ENCODE measurements at places on chromosomes 16 and 17.

DNA sequence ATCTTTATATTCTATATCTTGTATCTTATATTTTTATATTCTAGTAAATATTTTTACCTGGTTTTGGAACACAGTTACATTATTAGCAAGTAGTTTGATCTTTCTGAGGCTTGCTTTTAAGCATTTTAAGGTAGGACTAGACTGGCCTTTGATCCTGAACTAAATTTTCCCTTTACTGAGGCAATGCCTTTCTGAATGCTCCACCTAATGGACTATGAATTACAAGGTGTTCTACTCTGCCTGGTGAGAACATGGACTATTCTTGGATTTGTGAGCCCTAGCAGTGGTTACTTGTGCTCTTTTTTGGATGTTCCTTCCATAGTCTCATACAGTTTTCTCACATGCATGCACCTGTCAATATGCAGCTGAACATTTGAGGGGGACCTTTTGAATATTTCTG is 32.5 kb upstream of the SMIM36 start:
- DNase-seq: no peak

DNA sequence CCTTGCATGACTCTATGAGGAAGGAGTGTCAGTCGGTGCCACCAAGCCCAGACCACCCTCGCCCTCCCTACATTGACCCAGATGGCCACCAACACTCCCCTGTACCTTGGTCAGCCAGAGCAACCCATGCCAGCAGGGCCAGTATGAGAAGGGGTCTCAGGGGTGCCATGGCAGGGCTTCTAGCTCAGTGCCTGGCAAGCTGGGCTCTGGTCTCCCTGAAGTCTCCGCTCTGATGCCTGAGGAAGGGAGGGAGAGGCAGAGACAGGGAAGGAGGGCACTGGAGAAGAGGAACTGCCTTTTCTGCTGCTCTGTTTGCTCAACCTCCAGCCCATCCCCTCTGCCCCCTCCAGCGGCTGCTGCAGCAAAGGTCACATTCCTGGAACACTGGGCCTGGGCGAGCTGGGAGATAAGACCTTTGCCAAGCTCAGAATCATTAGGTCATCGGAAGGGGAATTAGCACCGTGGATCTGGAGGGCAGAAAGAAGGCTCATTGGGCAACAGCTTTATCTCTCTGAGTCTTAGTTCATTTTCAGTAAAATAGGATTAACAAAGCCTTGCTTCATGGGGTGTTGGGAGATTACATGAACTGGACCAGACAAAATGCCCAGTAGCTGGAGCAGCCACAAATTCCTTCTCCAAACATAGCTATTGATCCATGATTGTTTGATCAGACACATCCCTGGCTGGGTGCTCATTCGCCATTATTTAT is at the start of gene VTN:
VTN (minus strand) TSS at position 273 of the 709 bp plus-strand sequence; CDS start at position 169, 104 bp downstream.
- no peak for DNase-seq

DNA sequence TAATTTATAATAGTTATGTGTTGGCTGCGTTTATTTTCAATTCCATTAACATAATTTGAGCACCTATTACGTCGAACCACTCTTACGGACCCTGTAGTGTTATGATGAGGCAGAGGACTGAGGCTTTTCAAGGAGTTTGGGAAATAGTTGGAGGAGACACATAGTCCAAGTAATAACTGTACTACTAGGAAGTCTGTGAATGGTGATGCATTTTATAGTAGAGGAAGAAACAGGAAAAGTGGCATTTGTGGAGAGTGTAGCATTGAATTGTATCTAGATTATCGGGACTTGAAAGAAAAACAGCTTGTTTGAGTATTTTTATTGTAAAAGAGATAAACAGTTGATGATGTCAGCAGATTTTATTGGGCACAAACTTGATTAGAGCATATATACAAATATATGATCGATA is 1.7 kb downstream of the NFATC3 start:
- no peak for DNase-seq

DNA sequence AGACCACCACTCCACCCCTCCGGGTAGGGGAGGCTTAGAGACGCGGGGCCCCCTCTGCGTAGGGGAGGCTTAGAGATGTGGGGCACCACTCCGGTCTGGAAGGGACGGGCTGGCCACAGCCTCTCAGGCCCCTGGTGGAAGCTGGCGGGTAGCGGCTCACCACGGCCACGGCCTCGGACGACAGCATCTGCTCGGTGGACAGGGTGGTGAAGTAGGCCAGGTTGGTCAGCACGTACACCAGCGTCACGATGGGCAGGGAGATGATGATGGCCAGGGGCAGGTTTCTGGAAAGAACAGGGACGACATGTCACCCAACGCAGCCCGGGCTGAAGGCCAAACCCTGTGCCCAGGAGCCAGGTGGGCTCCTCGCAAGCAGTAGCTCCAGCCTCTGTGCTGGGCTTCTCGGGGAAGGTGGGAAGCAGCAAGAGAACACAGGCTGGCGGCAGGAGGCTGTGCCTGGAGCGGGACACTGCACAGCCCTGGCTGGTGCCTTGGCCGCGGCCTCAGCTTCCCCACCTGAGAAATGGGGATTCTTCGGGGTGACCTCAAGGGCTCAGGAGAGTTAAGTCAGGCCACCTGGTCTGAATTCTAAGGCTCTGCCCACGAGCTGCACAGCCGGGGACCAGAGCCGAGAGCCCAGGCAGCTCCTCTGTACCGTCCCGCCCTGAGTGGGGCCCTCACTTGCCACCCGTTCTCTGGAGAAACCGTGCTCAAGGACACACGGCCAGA is 29.6 kb downstream of the SLC7A5 start:
- no peak for DNase-seq

- no peak for DNase-seq
These were observed 799.0 kb downstream of the KCNJ2 start for GRCh38 chr17:70968302-70968701.
